ENCODE measurements at places on chromosomes 6 and 20.

GRCh38 chr6:140051521-140052512 is 677.4 kb upstream of the CITED2 start:
- DNase-seq: peak; percentile 52

- DNase-seq: no peak
Measured at GRCh38 chr6:154500769-154501577, 9.5 kb downstream of the CNKSR3 start.

DNA sequence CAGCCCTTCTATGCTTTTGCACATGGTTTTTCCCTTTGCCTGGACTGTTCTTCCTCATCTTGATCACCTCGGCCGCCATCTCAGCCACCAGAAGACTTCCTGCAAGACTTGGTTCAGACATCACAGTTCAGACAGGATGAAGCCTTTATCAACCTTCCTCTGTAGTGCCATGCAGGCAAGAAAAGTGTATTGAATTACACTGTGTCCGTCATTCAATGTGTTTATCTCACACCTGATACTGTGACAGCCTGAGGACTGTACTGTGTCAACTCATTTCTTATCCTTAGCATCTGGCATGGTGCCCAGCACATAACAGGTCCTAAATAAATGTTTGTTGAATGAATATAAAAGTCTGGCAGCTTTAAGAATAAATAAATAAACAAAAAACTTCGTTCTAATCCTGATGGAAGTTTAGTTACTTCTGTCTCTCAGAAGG is 133.3 kb upstream of the MAN1A1 start:
- no peak for DNase-seq

DNA sequence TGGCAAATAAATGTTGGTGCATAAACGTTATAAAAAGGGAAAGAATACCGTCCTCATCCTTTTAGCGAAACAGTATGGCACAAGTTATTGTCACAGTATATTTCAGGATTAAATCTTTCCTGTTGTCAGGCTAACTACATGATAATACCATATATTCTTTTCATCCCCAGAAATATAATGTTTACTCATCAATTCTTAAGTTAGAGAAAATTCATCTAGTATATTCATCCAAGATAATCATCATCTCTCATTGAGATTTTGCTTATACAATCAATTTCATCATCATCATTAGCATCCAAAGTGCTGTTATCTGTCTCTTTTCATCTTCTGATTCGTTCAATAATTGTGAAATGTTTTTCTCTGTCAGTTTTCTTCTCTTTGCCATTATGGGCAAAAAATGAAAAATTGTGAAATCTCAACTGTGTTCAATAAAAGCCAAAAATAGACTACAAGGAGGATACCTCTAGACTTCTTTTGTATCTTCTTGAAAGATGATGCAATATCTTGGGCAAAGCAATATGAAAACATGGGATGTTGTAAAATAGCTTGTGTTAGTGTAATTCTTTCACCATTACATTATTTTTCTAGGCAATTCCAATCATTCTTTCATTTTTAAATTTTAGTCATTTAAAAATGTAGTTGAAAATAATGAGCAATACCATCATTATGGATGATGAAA is 2.6 kb downstream of the SPACA1 start:
- DNase-seq: no peak

GRCh38 chr6:93341900-93342613 is 77.3 kb downstream of the EPHA7 start:
- no peak for DNase-seq

- DNase-seq: no peak
Measured at GRCh38 chr6:111456208-111456607, 26.8 kb downstream of the REV3L start.

DNA sequence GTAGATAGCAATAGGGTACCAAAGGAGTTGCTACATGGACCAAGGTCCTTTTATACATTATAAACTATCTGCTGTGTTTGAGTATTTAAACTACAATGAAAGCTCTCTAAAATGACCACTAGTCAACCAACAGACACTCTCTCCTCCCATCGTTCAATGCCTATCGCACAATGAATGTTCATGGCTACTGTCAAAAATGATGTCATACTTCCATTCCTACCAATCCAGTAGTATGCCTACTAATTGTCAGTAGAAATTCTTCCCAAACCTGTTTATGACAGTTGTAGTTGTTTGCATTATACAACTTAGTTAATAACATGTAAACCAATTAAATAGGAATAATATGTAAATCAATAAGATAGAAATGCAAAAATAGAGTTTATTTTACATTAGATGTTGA is 39.0 kb upstream of the VSX1 start:
- no peak for DNase-seq
